ENCODE measurements at places on chromosomes 11 and 22. TPM values are rescaled to one million over a fixed set of nuclear protein-coding genes. Genes with fewer than 3 reads are reported as not detected.

Gene CLDN5
- 69.2 TPM for total RNA-seq

Gene MYOD1
- total RNA-seq, result not detected

Gene ROBO4
- total RNA-seq, result 41.9 TPM

DNA sequence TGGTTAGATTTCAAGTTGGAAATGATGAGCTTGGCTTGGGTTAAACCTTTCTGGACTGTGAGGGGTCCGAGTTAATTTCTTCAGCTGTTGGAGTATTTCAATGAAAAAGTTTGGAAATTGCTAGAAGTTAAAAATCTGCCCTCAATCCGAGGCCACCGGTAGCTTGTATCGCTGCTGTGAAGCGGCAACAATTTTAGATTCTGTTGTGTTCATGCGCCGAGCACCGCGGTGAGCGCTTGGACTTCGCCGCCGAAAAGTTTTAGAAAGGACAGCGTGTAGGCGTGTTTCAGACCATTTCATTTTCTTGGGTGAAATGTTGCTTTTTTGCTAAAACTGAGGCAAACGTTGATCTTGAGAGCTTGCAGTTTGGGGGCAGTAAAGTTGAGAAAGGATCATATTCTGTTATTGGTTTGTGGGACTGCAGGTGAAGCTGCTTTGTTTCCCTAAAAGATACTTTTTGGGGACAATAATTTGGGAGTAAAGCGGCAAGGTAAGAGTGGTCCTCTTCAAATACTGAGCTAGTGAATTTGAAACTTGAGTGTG is 928 bp downstream of the FBXO7 start:
- no peaks in the 10 kb centered on the region for H3K4me1 ChIP-seq
- peak overlapping the region; percentile 54 for H3K4me3 ChIP-seq
- no peaks in the 10 kb centered on the region for H3K36me3 ChIP-seq

DNA sequence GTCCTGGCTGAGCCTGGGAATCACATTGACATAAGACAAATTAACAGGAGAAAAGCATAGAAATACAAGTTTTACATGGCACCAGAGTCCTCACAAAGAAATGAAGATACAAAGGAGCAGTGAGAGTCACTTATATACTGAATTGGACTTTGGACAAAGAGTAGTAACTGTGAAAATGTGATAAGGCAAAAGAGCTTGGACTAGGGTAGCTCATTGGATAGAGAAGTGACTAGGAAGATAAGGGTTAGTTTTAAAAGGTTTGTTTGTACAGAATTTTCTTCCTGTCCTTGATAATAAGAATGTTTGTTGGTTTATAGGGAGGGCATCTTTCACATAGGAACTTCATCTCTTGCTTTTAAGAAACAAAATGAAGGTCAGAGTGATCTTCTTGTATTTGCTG is 17.9 kb upstream of the NUCB2 start:
- H3K27ac ChIP-seq, result no peak overlapping the region
- no peaks in the 10 kb centered on the region for H3K27me3 ChIP-seq
- no peaks in the 10 kb centered on the region for H3K36me3 ChIP-seq
- no peaks in the 10 kb centered on the region for H3K4me1 ChIP-seq
- DNase-seq, result no peak

Gene LGR4
- total RNA-seq, result 23.6 TPM

GRCh38 chr11:60924110-60924905 is at the start of gene TMEM132A:
Gene TMEM132A, plus strand, starts transcription at chr11:60924460. Its CDS starts 174 bp downstream, at chr11:60924634.
- no peaks in the 10 kb centered on the region for H3K4me1 ChIP-seq
- H3K4me3 ChIP-seq, result peak within 1 kb of the TSS; percentile 55
- no peak within 1 kb of the TSS for H3K27ac ChIP-seq
- H3K27me3 ChIP-seq, result no peaks in the 10 kb centered on the region

GRCh38 chr11:133895061-133895479 is 49.8 kb upstream of the SPATA19 start:
- H3K4me1 ChIP-seq, result no peaks in the 10 kb centered on the region
- H3K27me3 ChIP-seq, result no peaks in the 10 kb centered on the region
- H3K36me3 ChIP-seq, result no peaks in the 10 kb centered on the region
- no peak overlapping the region for H3K4me3 ChIP-seq
- DNase-seq, result no peak

Gene ABCC8
- total RNA-seq, result 2.5 TPM

DNA sequence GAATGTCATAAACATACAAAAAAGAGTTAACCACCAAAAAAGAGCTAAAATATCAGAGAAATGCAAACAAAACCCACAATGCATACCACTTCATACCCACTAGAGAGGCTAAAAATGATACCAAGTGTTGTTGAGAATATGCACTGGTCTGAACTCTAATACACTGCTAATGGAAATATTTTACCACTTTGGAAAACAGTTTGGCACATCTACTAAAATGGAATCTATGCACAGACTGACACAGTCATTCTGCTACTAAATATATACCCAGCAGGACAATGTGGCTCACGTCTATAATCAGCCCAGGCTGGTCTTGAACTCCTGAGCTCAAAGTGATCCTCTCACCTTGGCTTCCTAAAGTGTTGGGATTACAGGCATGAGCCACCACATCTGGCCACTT is 18.0 kb downstream of the MAPK1 start:
- H3K27ac ChIP-seq, result no peak overlapping the region
- no peaks in the 10 kb centered on the region for H3K36me3 ChIP-seq
- no peaks in the 10 kb centered on the region for H3K27me3 ChIP-seq
- H3K4me1 ChIP-seq, result peaks cover 2% of the 10 kb centered on the region
- no peak for DNase-seq
- H3K4me3 ChIP-seq, result no peak overlapping the region

Gene OR51G2
- not detected for total RNA-seq

Gene NXPE4
- 0.33 TPM for total RNA-seq

Gene CLDN25
- total RNA-seq, result not detected

- no peak for DNase-seq
- H3K27ac ChIP-seq, result no peak overlapping the region
- no peaks in the 10 kb centered on the region for H3K27me3 ChIP-seq
- H3K4me3 ChIP-seq, result no peak overlapping the region
- no peaks in the 10 kb centered on the region for H3K4me1 ChIP-seq
Measured at GRCh38 chr11:17642980-17643379, 76.4 kb upstream of the MYOD1 start.

- no peaks in the 10 kb centered on the region for H3K27me3 ChIP-seq
- no peak for DNase-seq
- no peaks in the 10 kb centered on the region for H3K36me3 ChIP-seq
- H3K4me3 ChIP-seq, result no peak overlapping the region
- H3K4me1 ChIP-seq, result no peaks in the 10 kb centered on the region
- no peak overlapping the region for H3K27ac ChIP-seq
Measured at GRCh38 chr11:106503901-106504300, 426.4 kb downstream of the AASDHPPT start.

Gene SULT4A1
- total RNA-seq, result not detected

- H3K4me3 ChIP-seq, result no peak overlapping the region
- no peak for DNase-seq
- H3K4me1 ChIP-seq, result no peaks in the 10 kb centered on the region
Measured at GRCh38 chr22:36234919-36235318, 4.4 kb downstream of the APOL2 start.

Gene CCDC88B
- 19.0 TPM for total RNA-seq

DNA sequence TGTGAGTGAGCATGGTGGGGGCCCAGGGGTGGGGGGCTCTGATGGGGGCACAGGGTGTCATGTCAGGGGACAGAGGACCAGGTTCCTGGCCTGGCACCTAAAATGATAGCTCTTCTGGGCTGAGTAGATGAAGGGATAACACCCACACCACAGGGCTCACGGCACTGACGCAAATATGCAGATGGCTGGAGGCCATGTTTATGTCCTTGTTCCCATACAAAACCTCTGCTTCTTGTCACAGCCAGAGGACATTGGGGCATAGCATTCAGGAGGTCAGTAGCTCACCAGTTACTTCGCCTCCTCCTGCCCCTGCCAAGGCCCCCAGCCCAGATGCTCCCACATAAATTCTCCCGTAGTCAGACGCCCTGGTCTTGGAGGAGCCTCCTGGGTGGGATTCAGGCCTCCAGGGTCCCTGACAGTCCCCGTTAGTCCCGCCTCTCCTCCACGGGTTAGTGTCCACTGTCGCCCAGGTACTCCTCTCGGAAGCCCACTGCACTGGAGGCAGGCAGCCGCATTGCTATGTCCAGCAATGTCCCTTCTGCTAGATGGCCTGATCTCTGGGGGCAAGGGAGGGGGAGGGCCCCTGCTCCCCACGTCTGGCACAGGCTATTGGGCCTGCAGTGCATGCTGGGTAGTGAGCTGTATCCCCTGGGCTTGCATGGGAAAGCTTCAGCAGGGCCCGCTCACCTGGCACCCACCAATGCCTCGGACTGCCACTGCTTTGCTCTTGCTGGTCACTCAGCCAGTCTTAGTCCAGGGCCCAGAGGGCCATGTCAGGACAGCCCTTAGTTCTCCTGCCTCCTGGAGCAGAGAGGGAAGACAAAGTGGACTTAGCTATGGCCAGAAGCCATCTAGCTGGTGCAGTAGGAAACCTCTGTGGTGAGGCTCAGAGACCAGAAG is 75.6 kb upstream of the MYOD1 start:
- no peaks in the 10 kb centered on the region for H3K4me1 ChIP-seq
- no peaks in the 10 kb centered on the region for H3K36me3 ChIP-seq
- H3K4me3 ChIP-seq, result no peak overlapping the region
- no peak overlapping the region for H3K27ac ChIP-seq

Gene OPCML
- 0.88 TPM for total RNA-seq

All from aorta (tissue), 5 donors.